ENCODE measurements at places on chromosomes 12 and 14.

GRCh38 chr12:50642761-50643160, 121.1 kb upstream of the ATF1 start:
- DNase-seq = no peak

DNA sequence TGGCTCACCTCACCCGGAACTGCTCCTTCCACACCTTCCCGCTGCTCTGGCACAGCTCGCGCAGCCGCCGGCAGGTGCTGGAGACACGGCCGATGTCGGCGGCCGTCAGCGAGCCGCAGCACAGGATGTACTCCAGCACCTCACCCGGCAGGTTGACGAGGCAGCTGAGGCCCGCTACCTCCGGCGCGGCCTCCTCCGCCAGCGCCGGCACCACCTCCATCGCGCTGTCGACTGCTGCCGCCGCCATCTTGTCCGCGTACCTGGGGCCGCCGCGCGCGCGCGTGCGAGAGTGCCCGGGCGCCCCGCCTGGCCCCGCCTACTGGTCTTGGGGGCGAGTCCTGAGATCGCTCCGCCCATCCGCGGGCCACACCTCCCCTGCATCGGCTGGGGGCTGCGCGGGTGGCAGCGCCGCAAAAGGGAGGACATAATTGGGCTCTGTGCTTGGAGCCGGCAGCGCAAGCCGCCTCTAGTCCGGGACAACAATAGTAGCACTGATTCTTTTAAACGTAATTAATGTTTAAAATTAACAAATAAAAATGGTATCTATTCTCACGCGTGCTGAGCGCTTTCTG, at the start of gene FBXO21:
Gene FBXO21 (minus strand): TSS at position 261 of the 572 bp plus-strand sequence. CDS start 14 bp downstream, at position 247.
- DNase-seq = peak; percentile 89

GRCh38 chr14:21063479-21063878, 5.9 kb downstream of the RNASE8 start:
- DNase-seq = no peak

DNA sequence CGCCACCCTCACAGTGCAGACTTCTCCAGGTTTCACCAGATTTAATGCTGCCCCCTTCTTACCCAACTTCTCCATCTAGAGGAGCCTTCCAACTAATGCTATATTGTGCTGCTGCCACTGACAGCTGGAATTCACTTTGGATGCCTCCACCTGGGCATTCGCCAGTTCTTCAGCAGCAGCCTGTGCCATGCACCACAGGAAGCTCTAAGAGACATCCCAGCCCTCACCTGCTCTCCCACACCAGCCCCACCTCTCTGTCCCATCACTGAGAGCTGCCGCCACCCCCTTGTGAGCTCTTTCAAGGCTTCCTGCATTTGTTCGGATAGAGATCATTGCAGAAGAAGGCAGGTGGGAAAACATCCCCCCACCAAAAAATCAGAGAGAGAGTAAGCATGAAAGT, 4.6 kb upstream of the KRT2 start:
- DNase-seq = no peak

- DNase-seq = peak; percentile 59
Observed at GRCh38 chr12:6843118-6843902, 2.6 kb downstream of the GNB3 start.

- no peak for DNase-seq
Observed at GRCh38 chr12:49097381-49097780, 2.8 kb upstream of the DHH start.

DNA sequence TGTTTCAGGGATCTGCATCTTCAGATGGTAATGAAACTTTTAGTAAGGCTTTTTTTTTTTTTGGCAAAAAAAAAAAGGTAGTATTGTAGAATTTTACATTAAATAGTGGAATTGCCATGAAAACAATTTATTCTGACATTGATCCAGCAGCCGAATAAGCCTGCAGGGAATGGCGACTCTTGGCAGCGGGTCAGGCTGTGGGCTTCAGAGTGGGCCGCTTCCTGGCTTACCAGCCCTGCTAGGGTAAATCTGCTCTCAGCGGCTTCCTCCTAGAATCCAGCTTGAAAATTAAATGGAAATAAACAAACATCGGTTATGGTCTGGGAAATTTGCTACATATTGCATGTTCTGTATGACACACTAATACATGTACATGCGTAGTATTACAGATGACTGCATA, 34.8 kb downstream of the SFSWAP start:
- no peak for DNase-seq

- no peak for DNase-seq
Observed at GRCh38 chr12:6954316-6955107, 3.4 kb downstream of the PTPN6 start.

DNA sequence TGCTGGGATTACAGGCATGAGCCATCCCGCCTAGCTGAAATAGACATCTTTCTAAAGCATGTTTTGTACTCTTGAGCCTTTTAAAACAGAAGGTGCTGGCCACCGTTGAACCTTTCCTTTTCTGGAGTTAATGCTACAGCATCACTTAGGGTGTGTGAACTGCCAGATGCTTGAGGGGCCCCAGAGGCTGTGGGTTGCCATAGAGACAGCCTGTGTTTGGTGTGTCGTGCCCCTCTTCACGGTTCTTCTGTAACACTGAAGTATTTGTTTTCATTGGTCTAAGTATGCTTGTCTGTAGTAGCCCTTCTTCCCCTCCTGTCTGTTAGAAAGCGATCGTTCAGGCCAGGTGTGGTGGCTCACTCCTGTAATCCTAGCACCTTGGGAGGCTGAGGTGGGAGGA, 30.8 kb downstream of the PLEKHG3 start:
- no peak for DNase-seq

DNA sequence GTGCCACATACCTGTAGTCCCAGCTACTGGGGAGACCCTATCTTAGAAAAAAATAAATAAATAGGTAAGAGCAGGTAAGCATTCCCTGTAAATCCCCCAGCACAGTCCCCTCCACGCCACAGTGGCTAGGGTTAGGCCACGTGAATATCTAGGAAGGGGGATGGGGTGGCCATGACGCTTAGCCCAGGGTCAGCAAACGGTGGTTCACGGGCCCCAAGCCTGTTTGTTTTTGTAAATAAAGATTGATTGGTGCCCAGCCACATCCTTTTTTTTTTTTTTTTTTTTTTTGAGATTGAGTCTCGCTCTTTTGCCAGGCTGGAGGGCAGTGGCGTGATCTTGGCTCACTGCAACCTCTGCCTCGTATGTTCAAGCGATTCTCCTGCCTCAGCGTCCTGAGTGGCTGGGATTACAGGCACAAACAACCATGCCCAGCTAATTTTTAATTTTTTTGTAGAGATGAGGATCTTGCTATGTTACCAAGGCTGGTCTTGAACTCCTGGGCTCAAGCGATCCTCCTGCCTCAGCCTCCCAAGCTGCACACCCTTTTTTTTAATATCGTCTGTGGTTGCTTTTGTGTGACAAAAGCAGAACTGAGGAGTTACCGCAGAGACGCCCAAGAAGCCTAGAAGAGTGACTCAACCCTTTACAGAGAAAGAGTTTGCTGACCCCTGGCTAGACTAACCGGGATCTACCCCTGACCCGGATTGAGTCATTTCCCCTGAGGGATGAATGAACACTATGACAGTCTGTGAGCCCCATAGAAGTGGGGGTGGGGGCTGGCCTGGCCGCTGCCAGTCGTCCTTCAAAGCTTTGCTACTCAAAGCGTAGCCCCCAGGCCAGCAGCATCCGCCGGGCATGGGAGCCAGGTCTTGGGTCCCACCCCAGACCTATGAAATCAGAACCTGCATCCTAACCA, 113.7 kb upstream of the NCOR2 start:
- DNase-seq = no peak

- DNase-seq = no peak
Observed at GRCh38 chr12:40733871-40734270, 41.6 kb downstream of the CNTN1 start.

- no peak for DNase-seq
Observed at GRCh38 chr14:62030387-62030786, 268.2 kb downstream of the SNAPC1 start.

DNA sequence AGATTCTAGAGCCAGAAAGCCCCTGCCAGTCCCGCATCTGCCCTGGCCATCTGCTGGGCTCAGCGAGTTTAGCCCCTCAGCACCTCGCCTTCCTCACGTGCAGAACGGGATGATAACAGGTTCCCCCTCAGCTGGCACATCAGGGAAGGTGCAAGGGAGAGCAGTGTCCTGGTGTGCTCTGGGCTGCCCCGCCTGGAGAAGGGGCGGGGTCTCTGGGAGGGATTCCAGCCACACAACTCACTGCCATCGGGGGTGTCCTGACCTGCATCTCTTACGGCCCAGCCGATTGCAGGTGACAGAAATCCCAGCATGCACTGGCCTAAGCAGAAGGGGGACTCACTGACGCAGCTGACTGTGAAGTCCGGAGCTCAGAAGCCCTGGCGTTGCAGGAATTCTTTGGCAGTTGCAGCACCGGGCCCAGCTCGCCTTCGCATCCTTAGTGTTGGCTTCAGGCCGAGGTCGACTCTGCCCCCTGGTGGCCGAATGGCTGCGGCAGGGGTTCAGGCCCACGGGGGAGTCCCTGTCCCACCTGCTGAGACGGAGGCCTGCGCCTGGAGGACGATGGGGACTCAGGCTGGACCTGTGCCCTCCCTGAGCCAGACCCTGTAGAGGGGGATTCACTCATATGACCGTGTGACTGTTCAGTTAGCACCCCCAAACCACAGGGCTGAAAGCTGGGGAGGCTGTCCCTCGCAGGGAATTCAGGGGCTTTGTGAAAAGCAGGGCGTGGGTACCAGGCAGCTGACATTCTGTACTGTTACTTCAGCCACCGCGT, 178.6 kb downstream of the ADGRD1 start:
- peak; percentile 72 for DNase-seq

- no peak for DNase-seq
Observed at GRCh38 chr14:93991212-93991611, 5.9 kb upstream of the CCDC197 start.

DNA sequence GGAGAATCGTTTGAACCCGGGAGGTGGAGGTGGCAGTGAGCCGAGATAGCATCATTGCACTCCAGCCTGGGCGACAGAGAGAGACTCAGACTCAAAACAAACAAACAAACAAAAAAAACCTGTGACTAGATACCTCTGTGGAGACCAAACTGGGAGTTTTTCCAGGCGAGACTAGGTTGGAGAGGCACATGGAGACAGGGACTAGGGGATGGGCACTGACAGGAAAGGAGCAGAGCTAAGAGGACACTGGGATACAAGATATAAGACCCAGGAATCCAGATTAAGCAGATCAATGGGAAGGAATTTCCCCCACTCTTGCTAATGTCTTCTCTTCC, 4.7 kb upstream of the ITGA5 start:
- DNase-seq = no peak

GRCh38 chr14:39694341-39694740, 262.1 kb upstream of the FBXO33 start:
- DNase-seq = no peak

- DNase-seq = no peak
Observed at GRCh38 chr12:40225984-40226602, 1.3 kb downstream of the LRRK2 start.

- DNase-seq = peak; percentile 78
Observed at GRCh38 chr12:2959505-2960389, 550 bp downstream of the TEAD4 start.

GRCh38 chr14:48690349-48690748, 895.8 kb downstream of the RPS29 start:
- DNase-seq = no peak

- no peak for DNase-seq
Observed at GRCh38 chr12:70444903-70445302, 78.8 kb downstream of the KCNMB4 start.

DNA sequence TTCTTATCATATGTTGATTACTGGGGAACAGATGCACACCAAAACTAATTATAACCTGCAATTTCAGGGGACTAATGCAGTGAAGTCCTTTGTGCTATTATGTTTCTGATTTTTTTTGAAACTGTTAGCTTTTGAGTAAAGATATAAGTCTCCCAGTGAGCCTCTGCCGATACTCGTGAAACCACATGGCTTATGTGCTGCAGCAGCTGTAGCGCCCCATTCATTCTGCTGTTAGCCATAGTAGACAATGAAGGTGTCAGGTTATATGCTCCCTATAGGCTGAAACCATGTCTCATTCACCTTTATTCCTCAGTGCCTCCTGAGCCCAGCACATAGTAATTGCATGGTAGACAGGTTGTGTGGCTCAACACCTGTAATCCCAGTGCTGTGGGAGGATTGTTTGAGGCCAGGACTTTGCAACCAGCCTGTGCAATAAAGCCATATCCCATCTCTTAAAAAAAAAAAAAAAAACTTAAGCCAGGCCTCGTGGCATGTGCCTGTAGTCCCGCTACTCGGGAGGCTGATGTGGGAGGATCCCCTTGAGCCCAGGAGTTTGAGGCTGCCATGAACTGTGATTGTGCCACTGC, 25.0 kb downstream of the GOLGA5 start:
- DNase-seq = no peak

DNA sequence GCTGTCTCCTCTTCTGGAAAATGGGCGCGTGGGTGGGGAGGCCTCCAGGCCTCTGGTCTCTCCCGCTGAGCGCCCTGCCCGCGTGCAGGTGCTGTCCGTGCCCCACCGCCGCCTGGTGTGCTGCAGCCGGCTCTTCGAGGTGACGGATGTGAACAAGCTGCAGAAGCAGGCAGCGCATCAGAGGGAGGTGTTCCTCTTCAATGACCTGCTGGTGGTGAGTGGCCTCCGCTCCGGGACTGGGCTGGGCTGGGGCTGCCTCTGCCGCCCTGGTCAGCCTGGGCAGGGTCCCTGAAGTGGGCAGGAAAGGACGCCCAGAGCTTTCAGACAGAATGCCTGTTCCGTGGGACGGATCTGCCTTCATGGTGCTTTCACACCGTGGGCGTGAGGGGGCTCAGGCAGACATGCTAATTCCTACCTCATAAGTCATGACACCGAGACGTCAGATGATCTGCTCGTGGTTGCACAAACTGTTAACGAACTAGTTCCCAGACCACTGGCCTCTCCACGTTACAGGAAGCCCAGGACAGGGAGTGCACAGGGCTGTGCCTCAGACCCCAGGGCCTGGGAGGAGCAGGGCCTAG, 50.5 kb downstream of the SLC6A12 start:
- DNase-seq = no peak

GRCh38 chr12:111578971-111579340, 20.2 kb downstream of the ATXN2 start:
- DNase-seq = no peak

GRCh38 chr12:7571257-7571656, 67.7 kb upstream of the CD163 start:
- no peak for DNase-seq

DNA sequence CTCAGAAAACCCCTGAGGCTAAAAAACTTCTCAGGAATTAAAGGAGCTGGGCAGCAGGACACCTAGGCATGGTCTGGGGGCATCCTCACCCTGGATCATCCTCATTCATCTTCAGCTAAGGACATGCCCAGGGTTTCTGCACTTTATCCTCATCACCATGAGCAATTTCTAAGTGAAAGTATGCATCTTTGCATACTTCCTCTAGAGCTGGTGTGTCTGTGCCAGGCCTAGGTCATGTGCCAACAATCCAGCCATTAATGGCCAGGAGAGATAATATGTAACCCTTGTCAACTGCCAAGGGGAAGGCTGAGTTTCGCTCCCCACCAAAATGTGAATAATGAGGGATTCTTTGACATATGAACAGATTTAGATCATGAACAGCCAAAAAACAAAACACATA, 160.5 kb downstream of the KITLG start:
- no peak for DNase-seq

- no peak for DNase-seq
Observed at GRCh38 chr12:56084958-56085543, 5.1 kb downstream of the ERBB3 start.
